ENCODE measurements at places on chromosomes 1 and 21.

- no peak for DNase-seq
Observed at GRCh38 chr1:23395154-23395724, 25.6 kb upstream of the ZNF436 start.

DNA sequence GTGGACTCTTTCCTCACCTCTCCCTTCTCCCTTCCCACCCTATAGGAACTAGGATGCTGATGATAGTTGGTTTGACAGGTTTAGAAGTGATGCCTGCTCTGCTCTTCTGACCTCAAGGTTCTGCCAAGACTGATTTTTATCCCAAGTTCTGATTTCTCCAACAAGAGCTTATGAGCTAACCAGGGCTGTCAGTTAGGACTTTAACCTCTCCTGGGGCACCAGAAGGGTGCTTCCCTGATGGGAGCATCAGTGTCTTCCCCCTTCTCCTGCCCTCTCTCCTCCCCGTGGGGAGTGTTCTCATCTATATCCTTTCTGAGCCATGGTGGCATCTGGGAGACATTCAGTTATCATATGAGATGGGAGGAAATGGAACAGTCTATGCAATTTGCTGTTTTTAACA, 44.0 kb downstream of the ATP2B4 start:
- no peak for DNase-seq

DNA sequence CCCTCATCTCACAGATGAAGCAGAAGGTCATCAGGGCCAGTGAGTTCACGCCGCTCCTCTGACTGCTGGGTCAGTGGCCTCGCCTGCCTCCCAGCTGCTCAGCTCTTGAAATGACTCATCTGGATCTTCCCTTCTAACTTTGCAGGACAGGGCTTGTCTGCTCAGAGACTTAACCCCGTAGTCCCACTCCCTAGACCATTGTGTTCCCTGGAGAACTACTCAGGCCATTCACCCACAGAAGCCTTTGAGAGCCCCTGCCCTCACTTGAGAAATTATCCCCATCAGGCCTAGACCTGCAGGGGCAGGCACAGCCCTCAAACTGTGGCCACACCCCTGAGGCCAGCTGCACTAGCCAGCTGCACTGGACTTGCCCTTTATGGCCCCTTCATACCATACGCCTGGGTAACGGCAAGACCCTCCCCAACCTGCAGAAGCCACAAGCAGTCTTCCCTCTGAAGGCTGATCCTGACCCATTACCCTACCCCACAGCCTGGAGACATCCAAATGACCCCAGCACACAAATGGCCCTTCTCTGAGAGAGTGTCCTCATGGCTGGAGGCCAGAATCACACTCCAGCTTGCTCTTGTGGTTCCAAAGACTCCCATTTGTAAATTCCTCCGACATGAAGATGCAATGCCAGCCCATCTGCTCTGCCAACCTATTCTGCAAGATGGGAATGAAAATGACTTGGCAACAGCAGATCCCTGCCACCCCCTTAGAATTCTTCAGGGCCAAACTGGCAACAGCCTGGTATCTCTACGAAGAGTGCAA, 33.2 kb downstream of the RCSD1 start:
- no peak for DNase-seq

- no peak for DNase-seq
Observed at GRCh38 chr1:164703960-164704411, 145.0 kb downstream of the PBX1 start.

- DNase-seq = no peak
Observed at GRCh38 chr1:192159781-192160180, 1.5 kb downstream of the RGS18 start.

- no peak for DNase-seq
Observed at GRCh38 chr1:100661176-100661575, 58.4 kb upstream of the VCAM1 start.

DNA sequence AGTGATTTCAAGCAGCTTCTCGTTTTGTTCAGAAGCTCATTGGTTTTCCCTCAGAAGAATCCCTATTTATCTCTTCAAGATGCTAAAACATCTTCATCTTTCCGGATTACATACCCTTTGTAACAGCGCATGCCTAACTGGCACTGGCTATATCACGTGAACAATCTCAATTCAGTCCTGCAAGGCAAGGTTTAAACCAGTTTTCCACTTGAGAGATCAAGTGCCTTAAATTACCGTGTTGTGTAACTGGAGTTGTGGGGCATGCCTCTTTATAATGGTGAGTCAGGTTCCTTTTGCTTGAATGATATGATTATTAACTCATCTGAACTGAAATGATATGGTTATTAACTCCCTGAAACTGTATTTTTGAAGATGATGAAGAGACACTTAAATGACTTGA, 11.0 kb upstream of the ZFP69B start:
- DNase-seq = no peak

GRCh38 chr1:98388441-98388840, 273.1 kb upstream of the SNX7 start:
- no peak for DNase-seq

- DNase-seq = no peak
Observed at GRCh38 chr1:61980561-61980960, 214.1 kb upstream of the L1TD1 start.

DNA sequence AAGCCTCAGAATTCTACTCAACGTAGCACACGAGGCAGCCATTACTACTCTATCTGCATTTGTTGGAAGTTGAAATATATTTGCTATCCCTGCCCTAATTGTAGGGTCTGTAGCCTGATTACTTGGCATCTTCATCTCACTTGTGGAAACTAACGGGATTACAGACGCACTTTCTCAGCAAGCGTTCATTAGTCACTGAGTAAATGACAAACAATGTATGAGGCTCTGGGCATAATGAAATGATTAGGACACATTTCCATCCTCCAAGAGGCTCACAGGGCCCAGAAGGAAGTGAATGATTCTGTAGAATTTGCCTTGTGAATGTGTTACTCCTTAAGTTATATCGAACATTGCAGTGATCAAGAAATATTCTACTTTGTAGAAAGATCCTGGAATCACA, 78.1 kb downstream of the KIF26B start:
- DNase-seq = no peak

GRCh38 chr21:34582506-34583150, 32.3 kb downstream of the RCAN1 start:
- DNase-seq = no peak

- DNase-seq = no peak
Observed at GRCh38 chr21:38489729-38490128, 8.5 kb downstream of the ERG start.

GRCh38 chr21:38384675-38385426, 113.4 kb downstream of the ERG start:
- DNase-seq = no peak

DNA sequence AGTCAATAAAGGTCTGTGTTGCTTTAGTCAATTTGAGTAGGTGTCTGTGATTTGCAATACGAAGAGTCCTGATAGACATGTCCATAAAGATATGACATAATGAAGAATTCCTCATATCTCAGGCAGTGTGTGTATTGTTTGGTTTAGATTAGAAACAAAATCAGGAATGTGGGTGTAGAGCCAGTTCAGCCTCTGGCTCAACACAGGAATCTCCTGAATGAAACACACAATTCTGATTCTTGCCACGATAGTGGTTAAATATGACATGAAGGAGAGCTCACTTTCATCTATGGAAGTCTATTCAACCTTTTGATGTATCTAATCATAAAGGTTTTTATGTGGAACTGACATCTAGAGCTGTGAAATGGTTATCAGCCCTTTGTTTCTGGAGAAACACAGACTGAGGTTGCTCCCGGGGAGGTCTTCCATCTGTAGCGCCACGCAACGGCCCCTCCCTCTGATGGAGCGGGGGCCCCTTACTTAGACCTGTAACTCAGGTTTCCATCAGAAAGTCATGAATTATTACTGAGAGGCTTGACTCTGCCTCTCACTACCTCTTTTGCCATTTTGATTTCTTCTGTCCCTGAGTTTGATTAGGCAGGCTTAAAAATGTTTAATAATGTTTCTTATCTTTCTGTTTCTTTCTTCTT, 19.5 kb downstream of the TSPAN2 start:
- DNase-seq = no peak

DNA sequence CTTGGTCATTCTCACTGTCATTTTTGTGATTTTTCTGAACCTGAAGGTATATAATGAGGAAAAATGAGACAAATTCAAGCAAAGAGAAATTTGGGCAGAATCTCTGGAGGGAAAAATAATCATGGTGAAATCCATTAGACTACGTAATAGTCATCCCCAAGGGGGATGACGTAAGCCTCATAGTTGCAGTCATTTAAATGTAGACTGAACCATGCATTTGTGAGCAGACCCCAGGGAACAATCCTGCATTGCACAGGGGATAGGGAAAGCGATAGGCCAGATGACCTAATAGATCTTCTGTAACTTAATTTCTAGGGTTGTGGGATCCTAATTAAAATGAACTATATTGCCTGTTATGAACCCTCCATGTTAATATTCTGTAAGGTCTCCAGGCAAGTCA, 167.4 kb upstream of the C1orf21 start:
- DNase-seq = no peak

Data from activated CD4-positive, CD25-positive, alpha-beta regulatory T cell treated with anti-CD3 and anti-CD28 coated beads, Interleukin-2, amount 50 U/mL, for 16 hours (primary cell).